Caco-2 (cell line): ENCODE measurements at places on chromosomes 3 and 15. TPM values are rescaled to one million over a fixed set of nuclear protein-coding genes. Genes with fewer than 3 reads are reported as not detected.

GRCh38 chr3:112744106-112744505 is 102.6 kb downstream of the CD200R1L start:
- DNase-seq = no peak

Gene TMOD3
- total RNA-seq = 46.8 and 54.4 TPM in 2 replicates

Gene TICRR
- 23.6 and 24.1 TPM in 2 replicates for total RNA-seq

- DNase-seq = no peak
Observed at GRCh38 chr3:141391991-141392316, 23.6 kb downstream of the ZBTB38 start.

DNA sequence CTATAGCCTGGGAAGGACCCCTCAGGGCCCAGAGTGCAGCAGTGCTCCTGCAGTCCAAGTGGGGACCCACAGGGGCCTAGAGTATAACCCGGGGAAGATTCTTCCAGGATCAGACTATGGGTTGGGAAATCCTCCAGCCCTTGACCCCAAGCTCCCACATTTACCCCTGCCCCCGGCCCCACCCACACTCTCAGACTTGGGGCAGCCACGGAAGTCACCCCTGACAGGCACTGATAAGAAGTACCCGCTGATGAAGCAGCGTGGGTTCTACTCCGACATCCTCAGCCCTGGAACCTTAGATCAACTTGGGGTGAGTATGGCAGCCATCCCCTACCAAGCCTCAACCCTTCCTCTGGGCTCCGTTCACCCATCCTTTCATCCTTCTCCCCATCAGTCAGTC is 6.3 kb downstream of the DNAH1 start:
- DNase-seq = no peak

Gene MYL3
- total RNA-seq = 13.0 and 13.8 TPM in 2 replicates

DNA sequence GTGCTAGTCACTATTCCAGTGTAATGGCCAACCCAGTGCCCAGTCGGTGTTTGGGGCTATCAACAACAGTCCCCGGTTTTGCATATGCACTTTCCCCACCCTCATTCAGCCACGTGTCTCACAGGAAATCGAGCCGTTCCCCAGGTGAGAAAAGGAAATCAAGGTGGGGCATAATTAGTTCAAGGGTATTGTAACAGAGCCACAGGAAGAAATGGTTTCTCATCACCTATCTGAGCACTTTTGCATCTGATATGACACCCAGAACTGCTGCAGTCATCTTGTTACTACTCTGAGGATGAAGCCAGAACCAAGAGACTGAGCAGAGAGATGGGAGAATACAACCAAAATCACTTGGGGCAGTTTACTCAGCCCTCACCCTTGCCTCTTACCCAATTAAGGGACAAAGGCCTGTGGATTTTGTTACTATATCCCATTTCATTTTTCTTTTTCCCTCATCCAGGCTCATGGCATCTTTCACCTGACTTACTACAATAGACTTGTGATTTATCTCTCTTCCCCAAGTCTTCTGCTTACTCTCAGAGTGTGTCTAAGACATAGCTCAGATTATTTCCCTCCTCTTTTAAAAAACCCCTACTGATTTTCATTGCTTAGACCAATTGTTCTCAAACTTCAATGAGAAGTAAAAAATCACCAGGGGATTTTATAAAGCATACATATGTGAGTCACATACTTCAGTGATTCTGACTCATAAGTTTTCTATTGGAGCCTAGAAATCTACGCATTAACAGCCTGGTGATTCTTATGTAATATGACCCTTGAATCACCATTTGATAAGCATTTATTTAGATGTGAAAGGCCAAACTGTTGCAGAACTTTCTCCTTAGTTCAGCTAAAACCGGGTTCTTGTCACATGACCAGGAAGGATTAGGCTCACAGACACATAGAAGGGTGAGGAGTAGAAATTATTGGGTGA is 40.5 kb downstream of the TRAT1 start:
- no peak for DNase-seq

DNA sequence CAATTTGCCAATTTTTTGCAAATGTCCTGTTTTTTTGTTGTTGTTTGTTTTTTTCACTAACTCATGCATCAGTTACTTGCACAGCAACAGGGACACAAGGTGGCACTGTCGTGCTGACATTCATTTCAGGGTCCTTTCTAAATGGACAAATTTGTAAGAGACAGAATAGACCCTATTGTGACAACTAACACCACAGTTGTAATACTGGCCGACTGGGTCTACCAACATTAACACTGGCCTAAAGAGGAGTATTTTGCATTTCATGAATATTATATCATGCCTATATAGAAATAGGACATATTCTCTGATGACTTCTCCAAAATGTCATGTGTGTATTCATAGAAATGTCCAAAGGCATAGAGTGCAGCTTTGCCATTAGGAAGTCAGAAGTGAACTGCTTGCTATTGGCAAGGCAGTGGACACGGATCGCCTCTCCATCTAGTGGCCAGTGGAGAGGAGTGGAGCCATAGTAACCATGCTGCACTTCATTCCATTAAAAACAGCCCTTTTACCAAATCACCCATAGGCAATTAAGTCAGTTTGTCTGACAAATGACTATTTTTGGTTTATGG is 54.8 kb downstream of the ZBTB20 start:
- peak; percentile 53 for DNase-seq

Gene C3orf85
- 0.48 and 0.81 TPM in 2 replicates for total RNA-seq

DNA sequence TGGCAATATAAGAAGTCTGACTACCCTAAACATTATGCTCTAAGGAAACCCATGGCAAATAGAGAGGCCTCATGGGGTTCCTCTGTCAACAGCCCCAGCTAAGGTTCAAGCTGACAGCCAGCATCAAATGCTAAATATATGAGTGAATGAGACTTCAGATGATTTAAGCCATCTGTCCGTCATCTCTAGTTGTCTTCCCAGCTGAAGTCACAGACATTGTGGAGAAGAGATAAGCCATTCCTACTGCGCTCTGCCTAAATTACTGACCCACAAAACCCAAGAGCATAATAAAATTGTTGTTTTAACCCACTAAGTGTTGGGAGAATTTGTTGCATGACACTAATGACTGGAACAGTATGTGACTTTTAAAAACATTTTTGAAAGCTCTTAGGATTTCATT is 87.3 kb upstream of the IGSF10 start:
- no peak for DNase-seq

Gene CCDC13
- total RNA-seq = 0.82 and 1.4 TPM in 2 replicates

GRCh38 chr3:135762188-135762856 is 203.2 kb upstream of the PPP2R3A start:
- no peak for DNase-seq

Gene C3orf80
- total RNA-seq = 3.2 and 3.7 TPM in 2 replicates

Gene CCR3
- 0.64 and 0.65 TPM in 2 replicates for total RNA-seq

Gene GCNT3
- total RNA-seq = 1.9 and 2.5 TPM in 2 replicates

DNA sequence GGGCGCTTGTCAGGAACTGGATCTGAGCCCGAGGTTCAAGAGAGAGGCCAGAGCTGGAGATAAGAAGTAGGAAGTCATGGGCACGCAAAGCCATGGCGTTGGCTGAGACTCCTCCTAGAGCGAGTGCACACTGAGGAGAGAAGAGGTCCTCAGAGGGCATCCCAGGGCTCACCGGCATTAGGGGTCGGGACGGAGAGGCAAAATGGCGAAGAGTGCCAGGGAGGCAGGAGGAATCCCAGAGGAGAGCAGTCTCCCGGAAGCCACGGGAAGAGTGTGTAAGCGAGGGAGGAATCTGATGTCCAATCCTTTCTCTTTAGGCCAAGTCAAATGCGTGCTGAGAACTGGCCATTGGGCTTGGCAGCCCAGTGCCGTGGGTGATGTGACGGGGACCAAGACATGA is 24.0 kb downstream of the EFCC1 start:
- DNase-seq = no peak

- DNase-seq = no peak
Observed at GRCh38 chr3:119352034-119352609, 57.9 kb downstream of the ARHGAP31 start.

DNA sequence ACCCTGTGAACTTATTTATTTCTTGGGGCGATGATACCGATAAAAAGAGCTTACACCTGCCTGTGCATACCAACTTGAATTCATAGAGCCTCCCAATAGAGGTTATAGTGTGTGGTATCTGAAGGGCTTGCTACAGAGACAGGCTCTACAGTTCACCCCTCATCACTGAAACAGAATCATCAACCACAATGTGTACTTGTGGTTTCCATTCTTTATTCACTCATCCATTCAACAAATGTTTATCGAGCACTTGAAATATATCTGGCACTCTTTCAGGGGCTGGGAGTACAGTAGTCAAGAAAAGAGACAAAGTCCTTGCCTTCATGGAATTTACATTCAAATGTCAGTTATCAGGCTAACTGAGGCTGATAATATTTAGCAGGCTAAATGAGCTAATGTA is 134.4 kb upstream of the SKOR1 start:
- no peak for DNase-seq

Gene CGNL1
- total RNA-seq = 8.3 and 9.4 TPM in 2 replicates

- DNase-seq = no peak
Observed at GRCh38 chr3:47950453-47951169, 65.6 kb downstream of the MAP4 start.

GRCh38 chr3:134607054-134608022 is 43.5 kb downstream of the KY start:
- DNase-seq = no peak

DNA sequence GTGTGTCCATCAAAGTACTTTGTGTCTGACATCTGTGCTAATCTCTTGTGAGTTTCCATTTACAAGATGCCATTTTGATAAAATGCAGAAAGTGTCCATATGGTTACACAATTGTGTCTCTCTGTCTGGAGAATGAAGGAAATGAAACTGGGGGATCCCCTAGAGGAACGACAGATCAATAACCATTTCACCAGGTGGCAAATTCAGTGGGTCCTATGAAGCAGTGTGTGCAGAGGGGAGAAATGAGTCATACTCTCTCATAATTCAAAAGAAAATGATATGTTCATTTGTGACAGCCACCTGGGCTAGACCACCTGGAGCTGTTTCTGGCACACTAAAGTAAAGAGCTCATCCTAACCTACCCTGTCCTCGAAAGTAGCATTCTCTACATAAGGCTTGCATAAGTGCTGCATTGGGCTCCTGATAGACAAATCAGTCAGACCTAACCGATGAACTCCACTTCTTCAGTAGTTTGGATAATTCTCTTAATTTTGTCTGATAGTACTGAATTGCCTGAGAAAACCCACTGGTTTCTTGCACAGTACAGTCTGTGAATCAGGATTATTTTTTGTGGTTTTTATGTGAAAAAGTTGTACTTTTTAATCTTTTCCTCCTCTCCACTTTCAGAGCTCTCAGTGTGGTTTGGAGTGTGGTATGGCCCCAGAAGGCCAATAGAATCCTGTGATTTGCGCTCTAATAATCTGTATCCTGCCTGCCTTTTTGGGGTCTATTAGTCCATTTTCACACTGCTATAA is 10.3 kb upstream of the CD47 start:
- DNase-seq = no peak

DNA sequence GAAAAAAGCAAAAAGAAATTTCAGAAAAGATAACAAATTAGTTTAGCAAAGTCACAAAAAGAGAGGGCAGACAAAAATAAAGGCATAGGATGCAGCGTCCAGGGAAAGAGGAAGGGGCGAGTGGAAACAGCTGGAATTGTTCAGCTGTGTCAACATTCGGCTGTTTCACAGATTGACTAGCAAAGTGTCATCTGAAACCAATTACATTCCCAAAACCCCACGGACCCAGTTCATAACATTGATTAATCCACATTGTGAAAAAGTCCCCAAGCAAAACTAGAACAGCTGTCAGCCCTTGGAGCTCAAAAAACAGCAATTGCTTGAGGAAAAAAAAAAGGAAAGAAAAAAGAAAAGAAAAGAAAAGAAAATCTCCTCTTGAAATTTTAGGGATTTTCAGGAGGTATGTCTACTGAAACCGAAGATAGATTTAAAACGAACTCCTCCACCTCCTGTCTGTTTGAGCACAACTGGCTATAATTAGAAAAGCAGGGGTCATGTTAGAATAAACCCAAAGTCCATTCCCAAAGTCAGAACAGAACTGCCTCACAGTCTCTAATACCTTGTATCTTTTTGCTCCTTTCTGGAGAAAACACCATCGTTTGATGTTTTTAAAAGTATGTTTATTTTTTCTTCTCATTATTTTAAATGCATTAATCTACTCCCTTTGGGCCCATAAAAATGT is 159.6 kb downstream of the RORA start:
- no peak for DNase-seq

GRCh38 chr3:184553385-184553784 is 8.2 kb upstream of the EPHB3 start:
- DNase-seq = no peak

- no peak for DNase-seq
Observed at GRCh38 chr3:18237251-18238005, 187.7 kb downstream of the SATB1 start.

DNA sequence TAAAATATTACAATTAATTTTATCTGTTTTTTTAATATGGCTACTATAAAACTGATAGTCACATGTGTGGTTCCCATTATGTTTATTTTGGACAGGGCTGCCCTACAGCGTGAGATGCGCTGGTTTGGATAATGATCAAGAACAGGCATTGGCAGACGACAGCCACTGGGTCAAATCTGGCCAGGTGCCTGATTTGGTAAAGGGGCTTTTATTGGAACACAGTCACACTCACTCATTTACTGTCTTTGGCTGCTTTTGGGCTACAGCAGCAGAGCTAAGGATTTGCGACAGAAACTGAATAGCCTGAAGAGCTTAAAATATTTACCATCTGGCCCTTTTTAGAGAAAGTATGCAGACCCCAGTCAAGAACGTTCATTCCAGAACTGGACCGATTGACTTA is 724.2 kb upstream of the CFAP20DC start:
- DNase-seq = no peak

DNA sequence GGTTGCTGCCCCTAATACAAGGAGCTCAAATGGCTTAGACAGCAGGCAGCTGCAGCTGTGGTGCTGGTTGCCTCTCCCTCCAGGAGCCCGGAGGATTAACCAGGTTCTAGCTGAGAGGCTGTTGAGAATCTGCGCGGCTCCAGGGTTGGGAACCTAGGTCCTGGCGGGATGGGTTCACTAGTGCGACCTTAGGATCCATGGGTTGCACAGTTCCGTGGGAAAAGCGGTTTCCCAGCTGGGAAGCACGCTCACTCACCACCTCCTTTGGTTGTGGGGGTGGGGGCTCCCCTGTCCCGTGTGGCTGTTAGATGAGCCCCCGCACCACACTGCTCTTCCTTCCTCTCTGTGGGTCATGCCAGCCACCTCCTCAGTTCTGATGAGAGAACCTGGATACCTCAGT is 375.1 kb upstream of the ARRDC4 start:
- DNase-seq = no peak

- no peak for DNase-seq
Observed at GRCh38 chr15:39202641-39203040, 378.2 kb upstream of the THBS1 start.

GRCh38 chr3:72889310-72890165 is 1.7 kb downstream of the GXYLT2 start:
- DNase-seq = no peak

GRCh38 chr15:57038496-57038895 is 120.1 kb downstream of the TCF12 start:
- no peak for DNase-seq

Gene CCDC9B
- 0.86 and 0.95 TPM in 2 replicates for total RNA-seq

Gene SLC22A13
- 0.36 and 0.63 TPM in 2 replicates for total RNA-seq

DNA sequence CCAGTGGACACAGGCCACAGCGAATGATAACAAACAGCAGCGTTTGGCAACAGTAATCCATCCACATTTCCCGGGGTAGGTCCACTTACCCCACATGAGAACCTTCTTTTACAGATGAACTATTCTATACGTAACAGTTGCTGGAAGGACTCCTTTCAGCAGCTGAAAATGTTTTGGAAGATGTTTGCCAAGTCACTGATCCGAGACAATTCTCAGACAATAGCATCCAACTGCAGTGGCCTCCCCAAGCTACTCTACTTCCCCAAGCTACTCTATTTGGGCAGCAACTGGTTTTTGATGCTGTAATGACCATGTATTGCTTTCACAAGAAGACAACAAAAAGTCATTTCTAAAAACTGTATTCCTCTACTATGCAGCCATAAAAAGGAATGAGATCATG is 87.5 kb downstream of the ADAMTS17 start:
- DNase-seq = no peak
